ENCODE measurements at places on chromosomes 13 and 19.
A peak's percentile ranks its signal among the peaks of the same experiment; 100 is the strongest.

- no peak for DNase-seq
These were observed 145.6 kb upstream of the ZNF536 start for GRCh38 chr19:30226464-30227011.

GRCh38 chr13:27147530-27148170 is 24.0 kb downstream of the USP12 start:
- DNase-seq, result no peak

DNA sequence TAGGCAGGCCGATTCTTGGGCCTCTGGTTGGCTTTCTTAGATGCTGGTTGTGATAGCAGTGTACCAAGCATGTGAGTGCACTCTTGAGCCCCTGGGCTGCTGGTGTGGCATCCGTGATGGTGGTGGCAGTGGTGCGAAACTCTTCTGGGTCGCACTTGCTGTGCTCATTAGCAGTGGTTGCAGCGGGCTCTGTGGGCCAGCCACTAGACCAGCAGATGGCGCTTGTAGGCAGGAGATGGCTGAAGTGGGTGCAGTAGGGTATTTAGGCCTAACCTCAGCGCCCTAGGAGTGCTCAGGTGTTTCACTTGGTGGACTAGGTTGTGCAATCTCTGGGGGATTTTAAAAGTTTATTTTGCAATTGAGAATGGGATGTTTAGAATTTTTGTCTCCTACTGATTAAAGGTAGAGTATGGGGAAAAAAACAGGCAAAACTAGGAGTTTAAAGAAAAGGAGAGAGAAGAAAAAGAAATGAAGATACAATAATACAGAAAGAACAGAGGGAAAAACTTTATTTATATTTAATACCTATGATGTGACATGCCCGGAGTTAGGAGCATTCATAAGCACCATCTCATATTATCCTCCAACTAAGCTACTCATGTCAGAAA is 4.3 kb upstream of the ZNF17 start:
- no peak for DNase-seq

DNA sequence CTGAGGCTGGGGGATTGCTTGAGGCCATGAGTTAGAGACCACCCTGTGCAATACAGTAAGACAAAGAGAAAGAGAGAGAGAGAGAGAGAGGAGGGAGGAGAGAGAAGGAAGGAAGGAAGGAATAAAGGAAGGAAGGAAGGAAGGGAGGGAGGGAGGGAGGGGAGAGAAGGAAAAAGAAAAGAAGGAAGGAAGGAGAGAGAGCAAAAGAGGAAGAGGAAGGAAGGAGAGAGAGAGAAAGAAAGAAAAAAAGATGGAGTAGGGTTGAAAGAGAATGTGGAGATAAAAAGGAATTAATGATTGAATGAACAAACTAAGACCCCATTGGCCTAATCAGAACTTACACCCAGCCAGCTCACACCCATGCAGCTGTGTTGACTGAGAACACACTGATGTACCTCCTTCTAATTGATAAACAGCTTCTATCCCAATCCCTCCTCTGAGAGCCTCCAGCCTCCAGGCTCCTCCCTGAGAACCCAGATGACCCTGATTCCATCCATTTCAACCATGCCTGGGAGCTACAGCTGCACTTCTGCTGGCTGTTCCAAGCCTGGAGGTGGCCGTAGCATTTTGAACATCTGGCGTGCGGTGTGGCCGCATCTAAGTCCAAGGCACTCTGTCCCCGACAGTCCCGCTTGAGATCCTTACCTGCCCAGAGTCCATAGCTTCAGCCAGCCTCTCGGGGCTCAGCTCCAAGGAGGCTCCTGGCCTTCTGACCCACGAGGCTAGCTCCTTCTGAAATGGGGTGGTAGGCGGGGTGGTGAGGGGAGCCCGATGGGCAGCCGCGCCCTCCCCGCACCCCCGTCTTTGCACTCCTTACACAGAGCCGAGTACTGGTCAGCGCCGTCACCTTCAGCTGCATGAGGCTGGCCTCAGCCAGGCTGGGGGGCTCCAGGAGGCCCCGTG is 1.1 kb downstream of the PRODH2 start:
- DNase-seq, result no peak

- no peak for DNase-seq
These were observed 561.2 kb upstream of the SLITRK1 start for GRCh38 chr13:84443463-84443862.

GRCh38 chr13:50809133-50810090 is 34.1 kb downstream of the DLEU7 start:
- peak; percentile 25 for DNase-seq

DNA sequence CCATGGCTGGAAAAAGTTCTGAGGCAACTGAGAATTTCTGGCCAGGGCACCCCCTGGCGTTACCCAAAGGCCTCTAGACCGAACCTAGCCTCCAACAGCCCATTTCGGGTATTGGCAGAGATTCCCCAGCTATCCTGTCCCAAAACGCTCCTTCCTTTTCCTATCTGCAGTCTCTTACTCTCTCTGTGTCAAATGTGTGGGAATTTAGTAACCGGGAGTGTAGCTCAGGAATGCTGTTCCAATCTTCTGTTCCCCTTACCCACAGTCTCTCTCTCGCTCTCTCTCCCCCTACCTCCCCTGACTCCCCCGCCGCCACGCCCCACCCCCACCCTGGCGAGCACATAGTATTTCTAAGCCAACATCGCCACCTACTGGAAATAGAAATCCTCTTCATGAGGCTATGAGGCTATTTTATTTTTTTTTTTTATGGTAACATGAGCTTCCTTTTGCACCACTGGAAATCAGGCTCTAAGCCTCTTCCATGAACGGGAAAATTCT is 27.0 kb downstream of the OXGR1 start:
- no peak for DNase-seq

DNA sequence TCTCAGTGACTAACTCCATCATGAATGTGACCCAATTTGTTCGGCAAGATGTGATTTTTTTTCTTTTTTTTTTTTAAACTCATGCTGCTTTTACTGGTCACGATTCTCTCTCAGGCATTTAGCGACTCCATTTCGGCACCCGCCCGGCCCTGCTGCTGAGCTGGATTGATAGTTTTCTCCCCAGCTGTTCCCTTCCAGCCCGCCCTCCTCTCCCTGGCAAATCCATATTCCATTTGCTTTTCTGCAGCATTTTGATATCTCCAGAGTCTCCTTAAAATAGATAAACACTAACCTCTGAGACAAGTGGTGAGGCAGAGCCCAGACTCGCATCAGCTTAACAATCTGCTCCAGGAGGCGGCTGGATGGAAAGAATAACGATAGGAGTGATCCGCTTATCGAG is 55.5 kb upstream of the KATNAL1 start:
- no peak for DNase-seq

- no peak for DNase-seq
These were observed 31.0 kb downstream of the TDRD12 start for GRCh38 chr19:32750441-32751055.

GRCh38 chr13:82829040-82829439 is 1053.2 kb downstream of the SLITRK1 start:
- DNase-seq, result no peak

- no peak for DNase-seq
These were observed 43.1 kb downstream of the PCCA start for GRCh38 chr13:100131863-100132574.

Measured in NCI-H1417 treated with DMSO at 0.1 percent for 48 hours (cell line).